ENCODE measurements at places on chromosomes 6 and 20.

DNA sequence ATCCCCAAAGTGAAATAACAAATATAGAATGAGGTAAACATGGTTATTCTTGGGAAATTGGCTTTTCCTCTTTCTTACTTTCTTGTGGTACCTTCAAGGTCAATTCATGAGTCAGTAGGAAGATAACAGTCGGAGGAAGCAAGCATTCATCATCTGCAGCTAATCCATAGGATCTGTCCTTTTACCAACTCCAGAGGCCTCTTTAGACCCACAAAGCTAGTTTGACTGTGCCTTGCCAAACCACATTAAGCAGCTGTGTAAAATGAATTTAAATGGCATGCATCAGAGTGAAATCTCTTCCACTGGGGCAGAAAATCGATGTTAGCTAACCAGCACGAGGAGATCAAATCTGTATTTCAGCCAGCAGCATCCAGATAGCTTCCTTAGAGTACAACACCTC is 171.3 kb downstream of the TMEM242 start:
- no peak for DNase-seq

DNA sequence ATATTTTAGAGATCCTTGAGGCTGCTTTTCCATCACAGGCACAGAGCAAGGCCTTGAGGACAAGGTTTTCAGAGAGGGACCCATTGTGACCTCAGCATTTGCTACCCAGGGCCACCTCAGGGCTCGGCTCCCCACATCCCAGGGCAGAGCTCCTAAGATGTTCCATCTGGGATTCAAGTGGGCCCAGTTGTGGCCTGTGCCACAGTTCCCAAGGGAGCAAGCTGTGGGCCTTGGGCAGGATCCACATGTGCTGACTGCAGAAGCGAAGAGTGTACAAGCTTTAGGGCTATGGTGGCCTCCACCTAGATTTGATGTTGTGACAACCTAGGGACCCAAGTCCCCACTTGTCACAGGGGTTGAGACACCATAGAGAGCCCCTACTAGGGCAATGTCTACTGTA is 608.1 kb downstream of the HACE1 start:
- no peak for DNase-seq

DNA sequence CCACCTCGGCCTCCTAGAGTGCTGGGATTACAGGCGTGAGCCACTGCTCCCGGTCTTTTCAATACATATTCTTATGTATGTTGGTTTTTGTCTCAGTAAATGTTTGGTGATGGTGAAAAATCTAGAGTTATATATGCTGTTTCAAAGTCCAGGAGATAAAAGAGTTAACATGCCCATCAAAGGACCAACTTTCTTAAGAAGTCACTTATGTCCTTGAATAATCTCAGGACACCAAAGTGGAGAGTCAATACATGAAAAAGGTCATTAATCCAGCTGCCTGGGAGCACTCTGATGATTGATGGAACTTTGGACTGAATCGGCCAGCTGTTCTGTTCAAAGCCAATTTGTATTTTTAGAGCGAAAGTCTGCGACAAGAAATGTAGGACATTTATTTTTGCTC is 59.8 kb upstream of the HDAC2 start:
- no peak for DNase-seq

DNA sequence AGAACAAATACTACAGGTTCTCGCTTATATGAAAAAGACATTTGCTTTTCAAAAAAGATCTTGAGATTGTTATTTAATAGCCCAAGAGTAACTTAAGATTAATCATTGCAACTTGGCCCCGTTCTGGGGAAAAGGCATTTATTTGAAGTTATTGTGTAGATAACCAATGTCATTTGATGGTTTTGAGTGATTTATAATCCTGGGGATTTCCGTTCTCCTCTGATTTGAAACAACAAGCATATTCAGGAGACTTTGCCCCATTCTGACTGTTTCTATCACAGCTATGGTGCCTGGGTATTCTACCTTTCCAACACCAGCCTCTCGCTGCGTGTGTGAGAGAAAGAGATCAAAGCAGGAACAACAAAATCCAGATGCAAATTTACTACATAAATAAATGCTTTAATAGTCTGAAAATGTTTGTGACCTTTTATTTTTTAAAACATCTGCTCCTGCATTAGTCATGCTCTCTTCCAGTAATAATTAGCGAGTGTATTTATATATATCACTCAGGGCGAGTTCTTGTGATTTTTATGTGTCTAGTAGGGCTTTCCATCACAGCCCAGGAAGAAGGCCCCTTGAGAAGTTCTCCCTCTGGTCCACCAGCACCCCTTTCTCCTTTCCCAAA is 197.9 kb upstream of the FOXQ1 start:
- DNase-seq: no peak

- no peak for DNase-seq
Measured at GRCh38 chr20:51327251-51327841, 215.2 kb downstream of the NFATC2 start.

- no peak for DNase-seq
Measured at GRCh38 chr6:15577550-15578171, 85.2 kb downstream of the DTNBP1 start.
